ENCODE measurements at places on chromosomes 6 and 20.
A peak's percentile ranks its signal among the peaks of the same experiment; 100 is the strongest.

GRCh38 chr20:62724692-62725595 lies 16.3 kb downstream of the NTSR1 start:
- no peak for DNase-seq

DNA sequence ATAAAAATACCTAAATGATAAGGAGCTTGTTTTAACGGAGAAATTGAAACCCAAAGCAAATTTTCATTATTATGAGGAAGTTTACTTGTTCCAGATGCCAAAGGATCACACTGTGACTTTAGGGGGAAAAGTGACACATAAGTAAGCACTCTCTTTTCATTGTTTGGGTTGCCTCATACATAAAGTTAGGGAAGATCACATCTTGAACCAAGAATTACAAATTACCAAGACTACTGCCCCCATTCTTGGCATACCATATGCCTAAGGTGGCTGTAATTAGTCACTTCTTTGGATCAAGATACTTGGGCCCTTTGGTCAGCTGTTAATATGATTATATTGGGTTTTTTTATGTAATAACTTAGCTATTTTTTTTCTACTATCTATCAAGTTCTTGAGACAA lies 269.0 kb downstream of the COL12A1 start:
- no peak for DNase-seq

GRCh38 chr6:108801366-108801765 lies 46.9 kb upstream of the ARMC2 start:
- DNase-seq, result no peak

- DNase-seq, result no peak
Measured at GRCh38 chr6:50655848-50656453, 57.4 kb upstream of the TFAP2D start.

DNA sequence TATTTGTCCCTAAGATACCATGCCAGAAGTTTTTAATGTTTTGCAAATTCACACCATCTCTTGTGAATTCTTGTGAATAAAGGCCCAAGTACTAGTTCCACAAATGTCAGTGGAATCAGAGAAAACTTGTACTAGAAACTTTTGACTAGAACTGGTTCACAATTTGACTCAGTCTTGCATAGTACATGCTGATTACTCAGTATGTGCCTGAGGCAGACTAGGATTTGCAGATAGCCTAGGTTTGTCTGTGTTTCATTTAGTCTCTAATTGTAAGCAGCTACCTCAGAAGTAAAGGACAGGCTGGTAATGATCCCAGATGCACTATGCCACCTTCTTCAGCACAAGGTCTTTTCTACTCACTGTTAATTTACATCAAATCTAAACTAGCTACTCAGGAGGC lies 34.2 kb upstream of the GSTA4 start:
- no peak for DNase-seq

DNA sequence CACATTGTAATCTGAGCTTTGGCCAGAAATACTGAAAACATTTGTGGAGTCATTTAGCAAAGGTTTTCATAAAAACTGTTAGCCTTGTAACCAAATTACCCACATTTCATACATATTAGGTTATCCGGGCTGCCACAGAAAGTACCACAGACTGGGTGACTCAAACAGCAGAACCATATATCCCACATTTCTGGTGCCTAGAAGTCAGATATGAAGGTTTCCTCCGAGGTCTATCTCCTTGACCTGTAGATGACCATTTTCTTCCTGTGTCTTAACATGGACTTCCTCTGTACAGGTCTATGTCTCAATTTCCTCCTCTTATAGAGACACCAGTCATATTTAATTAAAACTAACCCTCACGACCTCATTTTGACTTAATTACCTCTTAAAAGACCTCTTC lies 49.5 kb upstream of the SMIM28 start:
- no peak for DNase-seq

- no peak for DNase-seq
Measured at GRCh38 chr20:39986173-39986904, 702.7 kb downstream of the MAFB start.

- no peak for DNase-seq
Measured at GRCh38 chr20:47066484-47067270, 172.0 kb downstream of the EYA2 start.

GRCh38 chr6:88381289-88381642 lies 215.1 kb upstream of the CNR1 start:
- DNase-seq, result no peak

DNA sequence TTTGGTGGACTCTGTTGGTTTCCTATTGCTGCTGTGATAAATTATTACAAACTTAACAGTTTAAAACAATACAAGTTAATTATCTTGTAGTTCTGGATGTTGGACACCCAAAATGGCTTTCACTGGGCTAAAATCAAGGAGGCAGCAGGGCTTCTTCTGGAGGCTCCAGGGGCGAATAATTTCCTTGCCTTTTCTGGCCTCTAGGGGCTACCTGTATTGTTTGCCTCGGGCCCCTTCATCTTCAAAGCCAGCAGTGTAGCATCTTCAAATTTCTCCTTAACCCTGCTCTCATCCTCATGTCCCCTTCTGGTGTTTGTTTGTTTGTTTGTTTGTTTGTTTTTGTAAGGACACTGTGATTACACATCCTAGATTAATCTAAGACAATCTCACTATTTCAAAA lies 60.5 kb upstream of the ANKEF1 start:
- peak; percentile 6 for DNase-seq

DNA sequence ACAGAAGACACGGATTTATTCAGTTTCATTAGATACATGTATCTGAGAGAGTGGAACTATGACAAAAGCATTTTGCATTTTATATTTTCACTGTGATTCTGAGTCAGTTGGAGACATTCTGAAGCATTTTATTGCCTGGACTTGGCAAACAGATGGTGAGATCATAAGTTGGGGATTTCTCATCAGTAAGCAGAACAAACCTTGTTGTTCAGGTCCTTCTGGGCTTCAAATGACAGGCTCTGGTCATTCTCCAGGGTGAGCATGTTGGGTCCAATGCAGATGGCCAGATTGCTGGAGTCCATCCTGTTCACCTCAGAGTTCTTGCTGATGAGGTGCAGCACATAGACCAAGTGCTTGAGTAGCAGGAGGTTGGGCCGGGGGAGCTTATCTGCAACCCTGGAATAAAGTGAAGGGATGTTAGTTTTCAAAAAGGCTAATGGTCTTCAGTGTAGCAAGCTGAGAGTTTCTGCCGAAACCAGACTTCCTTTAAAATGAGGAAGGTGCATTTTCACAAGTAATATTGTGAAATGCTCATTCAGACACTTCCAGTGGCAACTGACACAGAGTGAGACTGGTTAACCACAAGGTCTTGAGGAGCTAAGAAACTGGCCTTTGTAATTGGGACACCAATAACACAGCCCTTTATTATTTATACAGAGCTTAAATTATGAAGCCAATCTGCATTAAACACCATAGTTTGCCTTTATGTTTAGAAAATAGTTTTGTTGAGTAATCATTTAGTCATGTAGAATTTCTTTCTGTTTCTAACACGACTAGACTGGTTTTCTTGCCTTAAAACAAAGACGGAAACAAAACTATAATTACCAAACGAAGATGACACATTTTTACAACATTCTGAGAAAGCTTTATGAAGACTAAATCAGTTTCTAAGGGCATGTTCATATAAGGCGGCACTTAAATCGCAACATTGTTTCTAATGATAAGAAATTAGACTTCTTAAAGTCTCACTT lies 5.6 kb downstream of the TAGAP start:
- DNase-seq, result no peak

DNA sequence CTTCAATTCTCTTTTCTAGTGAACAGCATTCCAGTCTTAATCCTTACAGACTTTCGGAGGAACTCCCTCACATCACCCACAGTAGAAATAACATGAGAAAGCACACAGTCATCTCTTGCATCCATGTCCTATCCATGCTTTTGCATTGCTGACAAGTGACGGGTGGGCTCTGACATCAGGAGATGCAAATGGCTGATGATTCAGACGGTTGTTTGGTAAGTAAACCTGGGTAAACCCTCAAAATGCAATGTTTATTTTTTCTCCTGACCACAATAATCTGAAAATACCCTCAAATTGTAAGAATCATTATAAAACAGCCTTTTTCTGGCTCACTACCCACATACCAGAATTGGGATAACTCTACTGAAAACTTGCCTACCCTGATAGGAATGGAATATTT lies 792.0 kb downstream of the MAFB start:
- no peak for DNase-seq

DNA sequence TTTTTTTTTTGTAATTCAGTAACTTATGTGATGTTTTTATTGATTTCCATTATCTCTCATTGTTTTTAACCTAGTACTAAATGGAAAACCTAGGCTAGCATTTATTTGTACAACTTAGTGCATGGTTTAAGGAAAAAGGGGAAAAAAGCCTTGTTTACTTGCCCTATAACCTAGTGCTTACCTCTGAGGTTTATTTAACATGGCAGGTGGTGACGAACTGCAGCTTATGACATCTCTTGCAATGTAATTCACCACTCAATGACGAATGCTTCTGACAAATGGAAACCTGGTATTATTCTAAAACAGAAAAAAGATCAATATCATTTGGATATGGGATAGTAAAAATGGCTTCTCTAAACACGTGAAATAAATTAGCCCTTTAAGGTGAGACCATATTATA lies 618.6 kb upstream of the FLRT3 start:
- DNase-seq, result no peak
